Left kidney (tissue), 8 donors: ENCODE measurements at places on chromosomes 11 and 22. TPM values are rescaled to one million over a fixed set of nuclear protein-coding genes. Genes with fewer than 3 reads are reported as not detected.

Gene TMPRSS13
- 0.58 TPM for polyA plus RNA-seq

DNA sequence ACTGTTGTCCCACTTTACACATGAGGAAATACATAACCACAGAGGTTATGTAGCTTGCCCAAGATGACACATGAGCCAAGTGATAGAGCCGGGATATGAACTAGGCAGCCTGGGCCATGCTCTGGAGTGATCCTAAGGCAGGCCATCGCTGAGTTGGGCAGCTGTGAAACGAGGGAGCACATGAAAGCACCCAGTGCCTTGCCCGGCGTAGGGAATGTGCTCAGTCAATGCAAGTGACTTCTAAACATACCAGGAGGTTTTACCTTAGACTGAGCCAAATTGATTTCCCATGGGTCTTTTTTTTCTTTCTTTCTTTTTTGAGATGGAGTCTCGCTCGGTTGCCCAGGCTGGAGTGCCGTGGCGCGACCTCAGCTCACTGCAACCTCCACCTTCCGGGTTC lies 10.5 kb downstream of the GRIK4 start:
- DNase-seq, result no peak

GRCh38 chr11:72519220-72519881 lies 85.0 kb upstream of the CLPB start:
- DNase-seq, result no peak

GRCh38 chr11:90423378-90423777 lies 200.5 kb upstream of the CHORDC1 start:
- DNase-seq, result no peak

DNA sequence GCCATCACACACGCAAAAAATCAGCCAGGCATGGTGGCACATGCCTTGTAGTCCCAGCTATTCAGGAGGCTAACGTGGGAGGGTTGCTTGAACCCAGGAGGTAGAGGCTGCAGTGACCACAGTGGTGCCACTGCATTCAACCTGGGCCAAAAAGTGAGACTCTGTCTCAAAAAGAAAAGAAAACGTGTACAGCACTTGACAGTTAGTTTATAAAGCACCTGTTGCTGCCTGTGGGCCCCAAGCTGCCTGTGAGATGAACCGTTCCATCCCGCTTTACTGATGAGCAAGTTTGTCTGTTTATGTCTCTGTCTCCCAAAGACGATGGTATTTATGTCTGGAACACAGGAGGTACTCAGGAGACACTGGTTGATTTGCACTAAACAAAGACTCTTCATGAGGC lies 1.5 kb upstream of the PRR5 start:
- DNase-seq, result no peak

Gene TREH
- 2.0 TPM for polyA plus RNA-seq

DNA sequence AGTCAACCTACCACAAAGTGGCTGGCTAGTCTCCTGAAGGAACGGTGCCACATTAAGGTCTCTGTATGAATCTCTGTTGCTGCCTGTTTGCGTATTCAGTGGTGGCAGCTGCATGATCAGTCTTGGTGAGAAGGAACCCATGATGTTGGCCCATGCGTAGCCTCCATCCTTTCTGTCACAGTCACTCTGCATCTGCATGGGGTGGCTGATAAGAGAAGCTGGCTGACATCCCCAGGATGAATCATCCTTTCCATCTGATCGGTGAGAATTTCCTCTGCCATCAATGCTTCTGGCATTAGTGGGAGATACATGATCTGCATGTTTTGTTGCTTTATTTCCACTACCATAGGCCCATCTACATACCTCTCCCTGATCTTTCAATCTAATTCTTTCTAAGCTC lies 199.0 kb upstream of the NECTIN1 start:
- no peak for DNase-seq

Gene KRTAP5-2
- polyA plus RNA-seq, result not detected

- DNase-seq, result no peak
Measured at GRCh38 chr11:30091737-30092136, 74.9 kb upstream of the KCNA4 start.

Gene SCGB1C1
- polyA plus RNA-seq, result 1.1 TPM

Gene TUB
- 27.2 TPM for polyA plus RNA-seq

Gene HBE1
- 10.4 TPM for polyA plus RNA-seq

DNA sequence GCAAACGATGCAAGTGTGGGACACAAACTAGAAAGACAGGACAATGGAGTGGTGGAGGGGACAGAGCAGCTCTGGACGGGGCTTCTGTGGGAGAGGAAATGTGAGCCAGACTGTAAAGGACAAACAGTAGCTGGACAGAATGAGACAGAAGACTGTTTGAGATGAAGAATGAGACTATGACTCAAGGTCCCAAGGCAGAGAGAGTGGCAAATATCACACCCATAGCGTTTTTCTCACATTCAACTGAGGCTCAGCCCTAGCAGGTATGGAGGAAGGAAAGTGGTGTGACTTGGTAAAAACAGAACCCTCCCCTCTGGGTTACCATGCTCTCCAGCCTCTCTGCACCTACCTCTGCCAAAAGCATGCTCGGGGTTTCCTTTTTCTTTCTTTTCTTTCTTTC lies 96.5 kb downstream of the RPL27A start:
- no peak for DNase-seq

- no peak for DNase-seq
Measured at GRCh38 chr11:62546929-62547625, 471 bp upstream of the AHNAK start.

- DNase-seq, result no peak
Measured at GRCh38 chr11:134260503-134260902, 7.1 kb downstream of the ACAD8 start.

- no peak for DNase-seq
Measured at GRCh38 chr22:39283322-39284141, 35.9 kb downstream of the RPL3 start.

Gene CTSW
- polyA plus RNA-seq, result 1.4 TPM

Gene RNH1
- 71.2 TPM for polyA plus RNA-seq

DNA sequence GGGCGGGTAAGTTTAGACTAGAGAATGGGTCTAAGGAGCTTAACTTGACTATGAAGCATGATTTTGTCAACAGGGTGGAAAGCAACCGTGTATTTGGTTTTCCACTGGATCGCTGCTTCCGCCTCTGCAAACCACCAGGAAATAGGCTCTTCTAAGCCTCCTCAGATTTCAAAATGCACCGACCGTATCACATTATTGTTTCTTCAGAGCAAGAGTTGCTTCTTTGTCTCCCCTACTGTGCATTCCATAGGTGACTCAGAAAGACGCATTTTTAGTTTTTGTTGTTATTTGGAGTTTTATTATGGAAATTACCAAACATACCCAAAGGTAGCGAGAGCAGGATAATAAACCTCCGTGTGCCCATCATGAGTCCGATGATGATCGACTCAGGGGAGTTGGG lies 64.3 kb upstream of the RASD2 start:
- DNase-seq, result peak; percentile 41
